ENCODE measurements at places on chromosomes 3 and 15.

GRCh38 chr3:42763021-42763420, 10.0 kb downstream of the CCDC13 start:
- DNase-seq = no peak

GRCh38 chr15:32117122-32117521, 86.8 kb downstream of the CHRNA7 start:
- no peak for DNase-seq

DNA sequence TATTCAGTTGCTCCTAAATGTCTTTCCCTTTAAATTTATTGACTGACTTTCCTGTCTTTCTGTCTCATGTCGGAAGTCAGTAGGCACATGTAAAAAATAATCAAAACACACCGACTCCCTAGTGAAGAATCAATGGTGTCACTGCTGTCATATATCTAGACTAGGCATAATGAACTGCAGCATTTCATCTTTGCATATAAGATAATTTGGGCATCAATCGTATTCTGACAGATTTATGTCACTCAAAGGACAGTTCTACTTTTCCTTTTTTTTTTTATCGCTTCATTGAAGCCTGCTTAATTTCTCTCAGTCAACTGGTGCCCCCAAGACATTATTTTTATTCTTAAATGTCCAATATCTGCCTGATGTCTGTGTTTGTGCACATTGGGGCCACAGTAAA, 206.3 kb downstream of the MEIS2 start:
- no peak for DNase-seq

GRCh38 chr15:83998486-83998885, 237.1 kb upstream of the GOLGA6L4 start:
- DNase-seq = no peak

DNA sequence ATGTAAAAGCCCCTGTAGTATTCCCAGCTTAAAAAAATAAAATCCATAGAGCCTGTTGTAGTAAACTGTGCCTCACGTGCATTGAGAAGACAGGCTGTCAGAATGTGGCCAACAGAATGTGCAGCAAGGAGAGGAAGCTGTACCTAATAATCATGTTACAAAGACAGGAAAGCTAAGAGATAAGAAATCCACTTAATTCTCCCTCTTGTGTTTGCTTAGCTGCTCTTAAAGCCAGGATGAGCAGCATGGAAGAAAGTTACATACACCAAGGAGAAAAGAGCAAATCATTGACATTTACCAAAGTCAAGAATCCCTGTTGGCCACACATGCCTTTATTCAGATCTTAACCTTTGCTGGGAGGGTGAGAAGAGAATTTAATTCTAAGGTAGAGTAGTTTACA, 85.9 kb downstream of the TNIK start:
- DNase-seq = no peak

DNA sequence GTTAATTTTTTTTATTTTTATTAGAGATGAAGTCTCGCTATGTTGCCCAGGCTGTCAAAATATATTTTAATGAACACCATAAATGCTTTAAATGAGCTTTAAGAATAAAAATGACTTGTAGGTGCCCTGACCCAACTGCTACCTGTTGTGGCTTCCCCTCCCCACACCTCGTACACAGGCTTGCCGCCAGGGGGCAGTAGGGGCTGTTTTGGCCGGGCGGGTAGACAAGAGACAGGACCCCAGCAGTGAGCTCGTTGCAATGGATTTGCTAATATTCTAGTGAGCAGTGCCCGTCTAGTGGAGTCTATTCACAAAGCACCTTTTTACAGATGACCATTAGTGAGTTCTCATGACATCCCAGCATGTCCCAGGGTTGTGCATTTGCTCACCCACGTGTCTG, 418.1 kb downstream of the OCA2 start:
- DNase-seq = no peak

GRCh38 chr3:127792541-127793292, 29.6 kb downstream of the MGLL start:
- no peak for DNase-seq

DNA sequence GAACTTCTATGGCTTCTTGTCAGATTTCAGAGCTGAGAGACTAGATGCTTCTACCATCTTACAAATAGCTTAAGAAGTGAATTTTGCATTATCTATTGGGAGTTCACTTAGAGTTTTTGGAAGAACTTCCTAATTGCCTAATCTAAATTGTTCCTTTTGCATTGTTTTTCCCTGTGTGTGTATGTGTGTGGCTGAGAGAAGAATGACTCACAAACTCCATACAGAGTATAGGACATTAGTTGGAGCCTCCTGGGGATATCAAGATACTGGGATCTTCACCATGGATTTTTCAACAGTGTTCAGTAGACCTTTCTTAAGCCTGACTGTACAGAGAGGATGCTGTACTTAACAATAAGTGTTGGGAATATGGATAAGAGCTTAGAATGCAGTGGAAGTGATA, 10.9 kb downstream of the TLNRD1 start:
- DNase-seq = no peak

All from stimulated activated CD8-positive, alpha-beta memory T cell treated with anti-CD3 and anti-CD28 coated beads, Interleukin-4, amount 100 ng/mL, for 1 hour (primary cell).